ENCODE measurements at places on chromosomes 1 and 21. TPM values are rescaled to one million over a fixed set of nuclear protein-coding genes. Genes with fewer than 3 reads are reported as not detected.

GRCh38 chr1:174874331-174875053 is 125.3 kb upstream of the CACYBP start:
- peak overlapping the region; percentile 93 for H3K4me3 ChIP-seq
- no peaks in the 10 kb centered on the region for H3K27me3 ChIP-seq
- peaks cover 19% of the 10 kb centered on the region for H3K36me3 ChIP-seq
- H3K4me1 ChIP-seq: peaks cover 61% of the 10 kb centered on the region

- H3K4me3 ChIP-seq: no peak overlapping the region
- no peaks in the 10 kb centered on the region for H3K27me3 ChIP-seq
- no peaks in the 10 kb centered on the region for H3K36me3 ChIP-seq
- no peak for DNase-seq
- no peak overlapping the region for H3K27ac ChIP-seq
Observed at GRCh38 chr21:37087188-37087587, 14.1 kb downstream of the TTC3 start.

- no peak overlapping the region for H3K27ac ChIP-seq
- H3K4me3 ChIP-seq: peak overlapping the region; percentile 70
- DNase-seq: no peak
- H3K36me3 ChIP-seq: peaks cover 10% of the 10 kb centered on the region
Observed at GRCh38 chr1:228081144-228081543, 1.4 kb upstream of the ARF1 start.

The FCRL5 gene
- 0.70 TPM for total RNA-seq

- no peaks in the 10 kb centered on the region for H3K4me1 ChIP-seq
- H3K4me3 ChIP-seq: no peak overlapping the region
- no peaks in the 10 kb centered on the region for H3K27me3 ChIP-seq
- H3K36me3 ChIP-seq: peaks cover 3% of the 10 kb centered on the region
Observed at GRCh38 chr1:108049178-108049819, 84.3 kb upstream of the VAV3 start.

GRCh38 chr1:159175571-159175970 is 4.2 kb downstream of the CADM3 start:
- no peak for DNase-seq
- no peak overlapping the region for H3K27ac ChIP-seq
- no peaks in the 10 kb centered on the region for H3K36me3 ChIP-seq
- peaks cover 13% of the 10 kb centered on the region for H3K27me3 ChIP-seq

The RHBDL2 gene
- total RNA-seq: 0.26 TPM

The ITGB2 gene
- total RNA-seq: 1.5 TPM

The SLC35F3 gene
- 0.85 TPM for total RNA-seq

DNA sequence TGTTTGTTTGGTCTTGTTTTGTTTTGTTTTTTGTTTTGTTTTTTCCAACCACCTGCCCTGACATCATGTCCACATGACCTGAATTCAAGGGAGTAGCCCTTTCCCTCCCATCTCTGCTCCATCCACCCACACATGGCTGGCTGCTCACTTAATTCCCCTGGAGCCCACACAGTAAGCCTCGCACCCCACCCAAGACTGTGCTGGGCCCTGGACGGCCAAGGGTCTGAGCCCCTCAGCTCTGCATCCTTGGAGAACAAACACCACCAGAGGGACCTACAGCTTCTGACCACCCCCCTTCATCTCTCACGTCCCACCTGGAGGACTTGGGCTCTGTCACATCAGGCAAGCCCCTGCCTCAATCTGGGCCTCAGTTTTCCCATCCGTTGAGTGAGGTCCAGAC is 39.1 kb downstream of the MATN1 start:
- H3K27me3 ChIP-seq: peaks cover 22% of the 10 kb centered on the region
- peak overlapping the region; percentile 21 for H3K4me3 ChIP-seq
- peaks cover 17% of the 10 kb centered on the region for H3K4me1 ChIP-seq
- no peaks in the 10 kb centered on the region for H3K36me3 ChIP-seq
- no peak for DNase-seq

DNA sequence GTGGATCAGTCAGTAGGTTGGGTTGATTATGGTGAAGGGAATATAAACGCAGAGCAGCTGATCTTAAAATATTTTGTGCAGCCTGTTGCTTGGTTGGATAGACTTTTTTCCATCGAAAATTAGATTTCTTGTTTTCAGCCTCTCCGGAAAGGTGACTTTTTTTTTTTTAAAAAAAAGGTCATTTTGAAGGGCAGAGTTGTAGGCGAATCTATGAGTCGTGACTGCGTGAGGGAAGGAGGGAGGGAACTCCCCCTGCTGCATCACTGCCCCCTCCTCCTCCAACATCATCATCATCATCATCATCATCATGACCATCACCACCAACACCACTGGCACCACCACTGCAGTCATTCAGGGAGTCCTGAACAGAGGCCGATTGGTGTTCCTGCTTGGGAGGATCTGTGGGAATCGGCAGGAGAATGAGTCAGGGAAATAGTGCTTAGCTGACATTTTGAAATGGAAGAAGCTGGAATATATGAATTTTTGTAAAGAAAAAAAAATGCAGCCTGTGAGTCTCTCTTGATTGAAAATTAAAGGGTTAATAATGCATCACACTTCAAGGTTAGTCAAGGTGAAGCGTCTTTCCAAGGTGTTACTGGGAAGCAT is 1.2 kb downstream of the ATP1B1 start:
- peak overlapping the region; percentile 89 for H3K4me3 ChIP-seq
- H3K4me1 ChIP-seq: peaks cover 52% of the 10 kb centered on the region
- DNase-seq: no peak
- H3K27me3 ChIP-seq: no peaks in the 10 kb centered on the region

The TEX38 gene
- total RNA-seq: 0.21 TPM

The ZSWIM5 gene
- total RNA-seq: 2.2 TPM

DNA sequence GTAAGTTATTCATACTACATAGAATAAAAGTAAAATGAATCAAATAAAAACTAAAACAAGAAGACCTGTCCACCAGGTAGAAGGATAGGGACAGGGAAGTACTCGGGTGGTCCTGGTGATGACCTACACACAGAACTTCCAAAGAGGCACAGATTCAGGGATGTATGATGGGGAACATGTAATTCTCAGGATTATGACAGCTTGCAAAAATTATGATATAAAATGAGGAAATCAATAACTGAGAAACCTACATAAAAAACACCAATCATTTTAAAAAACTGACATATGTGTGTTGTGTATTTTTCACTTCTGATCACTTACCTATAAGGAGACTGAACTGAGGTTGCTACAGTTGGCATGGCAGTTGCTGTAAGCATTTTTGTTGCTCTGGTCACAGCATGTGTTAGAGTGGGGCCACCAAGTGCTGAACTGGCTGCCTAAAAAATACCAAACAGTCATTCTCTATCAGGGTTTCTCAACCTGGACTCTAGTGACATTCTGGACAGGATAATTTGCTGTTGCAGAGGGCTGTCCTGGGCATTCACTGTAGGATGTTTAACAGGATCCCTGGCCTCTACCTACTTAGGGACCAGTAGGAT is 73.8 kb downstream of the USP24 start:
- H3K36me3 ChIP-seq: peaks cover 34% of the 10 kb centered on the region
- no peaks in the 10 kb centered on the region for H3K4me1 ChIP-seq
- H3K4me3 ChIP-seq: no peak overlapping the region
- no peak for DNase-seq

DNA sequence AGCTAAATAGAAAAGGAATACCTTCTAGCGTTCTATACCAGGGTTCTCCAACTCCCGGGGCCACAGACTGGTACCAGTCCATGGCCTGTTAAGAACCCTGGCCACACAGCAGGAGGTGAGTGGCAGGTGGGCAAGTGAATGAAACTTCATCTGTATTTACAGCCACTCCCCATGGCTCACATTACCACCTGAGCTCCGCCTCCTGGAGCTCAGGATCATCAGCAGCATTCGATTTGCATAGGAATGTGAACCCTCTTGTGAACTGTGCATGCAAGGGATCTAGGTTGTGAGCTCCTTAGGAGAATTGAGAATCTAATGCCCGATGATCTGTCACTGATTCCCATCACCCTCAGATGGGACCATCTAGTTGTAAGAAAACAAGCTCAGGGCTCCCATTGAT is 107.3 kb downstream of the KAZN start:
- H3K4me3 ChIP-seq: no peak overlapping the region
- H3K4me1 ChIP-seq: peaks cover 4% of the 10 kb centered on the region
- peaks cover 2% of the 10 kb centered on the region for H3K27me3 ChIP-seq
- no peak overlapping the region for H3K27ac ChIP-seq
- H3K36me3 ChIP-seq: peaks cover 61% of the 10 kb centered on the region

The SPRR2G gene
- not detected for total RNA-seq

DNA sequence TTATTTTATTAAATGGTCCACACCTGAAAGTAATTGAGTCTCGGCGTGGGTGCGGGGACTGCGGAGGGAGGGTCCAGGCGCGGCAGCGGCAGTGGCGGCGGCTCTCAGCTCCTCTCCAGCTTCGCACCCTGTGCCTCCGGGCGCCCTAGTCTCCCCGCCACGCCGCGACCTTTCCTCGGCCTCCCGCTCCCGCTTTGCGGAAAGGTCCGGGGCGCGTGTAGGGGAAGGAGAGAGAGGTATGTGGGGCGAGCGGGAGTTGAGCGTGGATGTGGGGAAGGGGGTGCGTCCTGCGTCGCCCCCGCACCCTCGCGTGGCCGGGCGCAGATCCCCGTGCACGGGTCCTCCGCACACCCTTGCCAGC is 13.4 kb upstream of the ALX3 start:
- H3K4me3 ChIP-seq: peak overlapping the region; percentile 65
- no peaks in the 10 kb centered on the region for H3K36me3 ChIP-seq
- H3K27ac ChIP-seq: no peak overlapping the region
- peaks cover 27% of the 10 kb centered on the region for H3K4me1 ChIP-seq
- no peak for DNase-seq
- H3K27me3 ChIP-seq: peaks cover 90% of the 10 kb centered on the region

DNA sequence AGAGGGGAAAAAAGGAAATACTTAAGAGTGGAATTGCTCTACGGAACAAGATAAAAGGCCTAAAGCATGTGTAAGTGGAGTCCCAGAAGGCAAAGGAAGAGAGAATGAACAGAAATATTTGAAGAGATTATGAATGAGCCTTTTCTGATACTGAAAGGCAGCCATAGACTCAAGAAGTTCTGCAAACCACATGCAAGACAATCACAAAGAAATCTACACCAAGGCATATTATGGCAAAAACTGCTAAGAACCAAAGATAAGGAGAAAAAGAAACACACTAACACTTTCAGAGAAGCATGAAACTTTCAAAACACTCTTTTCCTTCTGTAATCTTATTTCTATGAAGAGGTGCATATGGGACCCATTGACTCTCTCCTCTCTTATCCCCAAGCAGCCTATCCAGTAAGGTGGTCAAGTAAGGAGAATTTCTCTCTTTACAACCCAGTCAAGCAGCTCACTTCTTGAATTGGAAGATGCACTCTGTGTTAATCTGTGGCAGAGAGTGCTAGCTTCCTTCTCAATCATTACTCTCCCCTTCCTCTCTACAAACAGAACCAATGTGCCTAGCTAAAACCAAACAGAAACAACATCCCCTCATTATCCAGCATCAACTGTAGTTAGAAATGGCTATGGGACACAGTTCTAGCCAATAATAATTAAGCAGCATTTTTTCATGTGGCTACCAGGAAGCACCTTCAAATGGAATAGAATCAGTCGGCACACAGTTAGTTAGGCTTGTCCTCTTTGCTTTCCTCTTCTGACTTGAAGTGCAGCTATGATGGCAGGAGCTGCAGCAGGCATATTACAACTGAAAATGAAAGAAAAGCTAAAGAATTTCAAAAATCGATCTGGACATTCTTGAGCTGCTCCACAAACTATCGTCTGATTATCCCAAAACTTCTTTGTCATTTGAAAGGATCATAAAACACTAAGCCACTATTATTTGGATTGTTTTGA is 25.9 kb downstream of the KRTAP19-8 start:
- DNase-seq: no peak
- H3K4me1 ChIP-seq: no peaks in the 10 kb centered on the region

DNA sequence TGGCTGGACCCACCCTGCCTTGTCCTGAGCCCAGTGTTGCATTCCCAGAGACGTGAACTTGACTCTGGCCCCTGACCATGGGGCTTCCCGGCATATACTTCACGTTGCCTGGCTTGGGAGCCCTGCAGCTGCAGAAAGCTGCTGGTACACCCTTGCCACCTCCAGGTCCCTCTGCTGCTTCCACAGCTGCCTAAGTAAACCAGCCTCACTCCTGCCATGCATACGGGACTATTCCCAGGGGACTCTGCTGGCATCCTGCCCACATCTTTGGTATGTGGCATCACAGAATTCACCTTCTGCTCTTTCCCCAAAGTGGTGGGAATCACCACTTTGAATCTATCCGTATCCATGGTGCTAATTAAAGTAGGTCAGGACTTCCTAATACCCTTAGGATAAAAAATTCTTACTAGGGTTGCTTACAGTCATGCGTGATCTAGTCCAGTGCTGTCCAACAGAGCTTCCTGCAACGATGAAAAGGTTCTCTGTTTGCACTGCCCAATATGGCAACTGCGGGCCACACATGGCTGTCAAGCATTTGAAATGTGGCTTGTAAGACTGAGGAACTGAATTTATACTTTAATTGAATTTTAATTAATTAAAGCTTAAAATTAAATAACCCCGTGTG is 203.0 kb downstream of the GRIK3 start:
- no peak for DNase-seq
- H3K27ac ChIP-seq: no peak overlapping the region
- no peaks in the 10 kb centered on the region for H3K36me3 ChIP-seq

DNA sequence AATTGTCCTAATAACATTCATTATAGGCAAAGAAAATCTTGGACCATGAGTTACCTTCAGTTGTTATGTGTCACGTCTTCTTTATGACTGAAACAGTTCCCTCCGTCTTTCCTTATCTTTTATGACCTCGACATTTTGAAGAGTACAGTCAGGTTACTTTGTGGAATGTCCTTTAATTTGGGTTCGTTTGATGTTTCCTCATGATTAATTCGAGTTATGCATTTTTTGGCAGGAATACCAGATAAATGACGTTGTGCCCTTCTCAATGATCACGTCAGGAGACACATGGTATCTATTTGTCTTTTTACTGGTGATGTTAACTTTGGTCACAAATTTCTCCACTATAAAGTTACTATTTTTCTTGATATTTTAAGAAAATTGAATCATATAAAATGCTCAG is 17.3 kb upstream of the KLF17 start:
- DNase-seq: no peak
- peaks cover 8% of the 10 kb centered on the region for H3K27me3 ChIP-seq
- H3K36me3 ChIP-seq: no peaks in the 10 kb centered on the region
- no peak overlapping the region for H3K27ac ChIP-seq
- H3K4me1 ChIP-seq: peaks cover 1% of the 10 kb centered on the region

GRCh38 chr1:84985365-84985764 is 11.5 kb downstream of the MCOLN2 start:
- no peaks in the 10 kb centered on the region for H3K4me1 ChIP-seq
- H3K27ac ChIP-seq: no peak overlapping the region
- no peak overlapping the region for H3K4me3 ChIP-seq
- H3K27me3 ChIP-seq: no peaks in the 10 kb centered on the region
- DNase-seq: no peak

GRCh38 chr1:41200728-41201127 is 41.4 kb downstream of the SCMH1 start:
- no peak overlapping the region for H3K27ac ChIP-seq
- H3K36me3 ChIP-seq: peaks cover 24% of the 10 kb centered on the region
- no peak overlapping the region for H3K4me3 ChIP-seq

The DIP2A gene
- 38.8 TPM for total RNA-seq

The URB2 gene
- 24.6 TPM for total RNA-seq

The ZNF593OS gene
- total RNA-seq: not detected

Measured in WTC11 (cell line).